HFF-Myc (cell line): ENCODE measurements at places on chromosomes 4 and X.

GRCh38 chr4:1204286-1204827 lies 32.0 kb upstream of the SPON2 start:
- no peak for DNase-seq

- no peak for DNase-seq
Observed at GRCh38 chr4:95693594-95693993, 144.8 kb upstream of the UNC5C start.

- no peak for DNase-seq
Observed at GRCh38 chrX:110541266-110541665, 182.6 kb downstream of the RTL9 start.

- no peak for DNase-seq
Observed at GRCh38 chr4:40280586-40280985, 54.5 kb upstream of the CHRNA9 start.

DNA sequence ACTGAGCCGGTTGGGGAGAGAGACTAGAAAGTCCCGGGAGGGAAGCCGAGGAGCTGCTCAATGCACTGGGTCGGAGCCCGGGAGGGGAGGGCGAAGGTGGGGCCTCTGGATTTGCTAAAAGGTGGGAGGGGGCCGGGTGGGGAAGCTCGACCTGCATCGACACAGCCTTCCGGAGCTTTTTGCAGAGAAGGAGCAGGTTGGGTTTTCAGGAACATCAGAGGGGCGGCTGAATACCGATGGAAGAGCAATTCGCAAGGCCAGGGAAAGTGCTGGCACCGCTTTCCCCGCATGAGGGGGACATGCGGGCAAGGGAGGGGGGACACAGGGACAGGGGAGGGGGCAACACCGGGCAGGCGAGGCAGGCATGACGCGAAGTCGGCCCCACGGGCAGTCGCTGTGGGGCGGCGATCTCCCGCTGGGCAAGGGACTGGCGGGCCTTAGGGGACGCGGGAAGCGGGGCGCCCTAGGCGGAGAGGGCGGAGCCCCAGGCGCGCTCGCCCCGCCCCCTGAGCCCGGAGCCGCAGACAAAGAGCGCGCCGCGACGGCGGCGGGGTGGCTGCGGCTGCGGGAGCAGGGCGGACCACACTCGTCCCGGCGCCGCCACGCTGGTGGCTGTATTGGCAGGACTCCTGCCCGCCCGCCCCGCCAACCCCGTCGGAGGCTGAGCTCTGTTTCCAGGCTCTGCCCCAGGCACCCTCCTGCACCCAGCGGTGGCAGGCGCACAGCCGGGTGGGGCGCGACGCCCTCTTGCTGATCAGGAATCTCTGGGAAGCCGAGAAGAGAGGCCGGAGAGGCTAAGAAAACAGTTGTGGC lies 11.6 kb downstream of the PDZD4 start:
- DNase-seq: no peak

- no peak for DNase-seq
Observed at GRCh38 chr4:183171484-183172267, 72.6 kb downstream of the WWC2 start.
